ENCODE measurements at places on chromosomes 3 and 15.

DNA sequence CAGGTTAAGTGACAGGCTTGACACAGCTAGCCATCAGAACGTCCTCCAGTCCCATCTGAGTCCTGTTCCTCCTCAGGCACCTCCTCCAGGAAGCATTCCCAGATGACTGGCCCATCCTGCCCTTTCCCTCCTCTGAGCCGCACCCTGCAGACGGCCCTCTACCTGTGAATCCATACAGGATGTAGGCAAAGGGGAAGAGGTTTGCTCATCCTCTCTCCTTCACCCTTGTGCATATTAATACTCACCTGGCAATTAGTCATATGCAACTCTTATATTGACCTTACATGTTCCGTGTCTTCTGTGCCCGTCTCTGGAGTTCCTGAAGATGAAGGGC, 61.9 kb downstream of the SMAD3 start:
- no peak for DNase-seq

DNA sequence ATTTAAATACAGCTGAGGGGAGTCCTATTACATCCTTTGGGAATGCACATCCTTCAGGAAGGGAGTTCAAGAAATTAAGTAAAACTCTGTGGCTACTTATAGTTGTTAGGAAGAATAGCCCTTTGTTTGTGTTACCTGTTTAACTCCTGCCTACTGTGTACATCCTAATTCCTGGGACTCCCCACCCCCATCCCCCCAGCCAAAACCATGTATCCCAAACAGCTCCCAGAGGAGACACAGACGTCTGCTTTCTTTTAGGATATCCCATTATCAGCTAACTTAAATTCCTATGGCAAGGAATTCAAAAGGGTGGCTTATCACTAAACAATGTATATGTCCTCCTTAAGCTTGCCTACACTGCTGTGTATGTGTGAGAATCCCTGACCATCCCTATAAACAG, 581.7 kb downstream of the DIPK2A start:
- DNase-seq, result no peak

GRCh38 chr3:33775363-33775762, 23.1 kb upstream of the PDCD6IP start:
- no peak for DNase-seq

- DNase-seq, result no peak
These were observed 1044.2 kb downstream of the PLOD2 start for GRCh38 chr3:145116769-145117168.

DNA sequence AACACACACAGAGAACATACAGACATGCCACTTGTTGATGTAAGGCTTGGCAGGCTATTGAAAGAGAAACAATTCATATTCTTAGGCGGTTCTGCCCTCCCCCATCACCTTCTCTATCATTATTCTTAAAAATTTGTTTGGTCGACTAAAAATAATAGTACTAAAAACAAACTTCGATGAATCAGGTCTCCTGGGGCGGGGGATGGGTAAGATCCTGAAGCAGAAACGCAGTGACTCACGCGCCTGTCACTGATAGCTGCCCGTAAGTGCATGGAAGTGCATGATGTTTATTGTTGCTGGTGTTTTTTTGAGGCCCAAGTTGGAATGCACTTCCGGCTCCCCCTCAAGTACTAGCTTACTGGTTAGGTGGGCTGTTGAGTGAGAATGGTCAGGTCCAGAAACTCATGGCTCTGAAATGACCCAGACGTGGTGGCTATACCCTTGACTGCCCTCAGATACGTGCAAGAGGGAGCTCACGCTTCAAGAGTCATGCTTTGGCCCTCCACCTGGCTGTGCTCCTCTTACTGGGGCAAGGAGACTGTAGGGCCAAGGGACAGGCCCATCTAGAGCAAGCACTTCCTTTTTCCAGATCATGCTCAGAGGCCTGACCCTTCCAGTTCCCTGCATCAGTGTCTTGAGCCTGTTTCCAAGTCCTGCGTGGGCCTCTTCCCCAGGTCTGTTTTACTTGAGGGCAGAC, 10.9 kb downstream of the SMAD3 start:
- no peak for DNase-seq

DNA sequence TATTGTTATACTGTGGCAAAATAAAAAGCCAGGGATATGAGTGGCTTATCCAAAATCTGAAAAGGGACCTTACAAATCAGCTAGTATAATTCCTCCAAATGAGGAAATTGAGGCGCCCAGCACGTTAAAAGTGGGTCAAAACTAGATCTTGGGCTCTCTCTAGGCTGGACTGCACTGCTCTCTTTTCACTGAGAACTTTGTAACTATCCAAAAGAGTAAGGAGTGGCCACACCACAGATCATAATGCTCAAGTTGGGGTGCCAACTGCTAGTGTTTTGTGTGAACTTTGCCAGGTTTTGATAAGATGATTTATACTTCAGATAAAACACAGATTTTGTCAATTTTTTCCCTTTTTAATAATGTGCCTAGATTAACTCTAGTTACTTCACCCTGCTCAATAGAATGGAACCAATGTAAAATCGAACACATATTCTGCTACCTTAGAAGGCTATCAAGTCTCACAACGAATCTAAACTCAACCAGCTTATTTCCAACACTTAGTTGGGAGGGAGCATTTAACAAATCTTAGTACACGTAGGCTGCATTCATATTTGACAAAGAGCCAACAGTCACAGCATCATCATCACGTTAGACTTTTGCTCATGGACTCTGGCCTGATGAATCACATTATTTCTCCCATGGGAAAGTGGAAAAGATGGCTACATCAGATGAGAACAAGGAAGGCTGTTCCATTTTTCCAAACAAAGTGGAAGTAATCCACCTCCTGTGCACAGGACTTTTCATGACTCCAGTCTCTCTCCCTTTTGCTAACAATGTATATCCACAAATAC, 64.4 kb downstream of the ABI3BP start:
- DNase-seq, result no peak

- DNase-seq, result no peak
These were observed 111.5 kb upstream of the ETV5 start for GRCh38 chr3:186220365-186220764.

GRCh38 chr3:116341381-116341780, 103.9 kb downstream of the LSAMP start:
- DNase-seq, result no peak

DNA sequence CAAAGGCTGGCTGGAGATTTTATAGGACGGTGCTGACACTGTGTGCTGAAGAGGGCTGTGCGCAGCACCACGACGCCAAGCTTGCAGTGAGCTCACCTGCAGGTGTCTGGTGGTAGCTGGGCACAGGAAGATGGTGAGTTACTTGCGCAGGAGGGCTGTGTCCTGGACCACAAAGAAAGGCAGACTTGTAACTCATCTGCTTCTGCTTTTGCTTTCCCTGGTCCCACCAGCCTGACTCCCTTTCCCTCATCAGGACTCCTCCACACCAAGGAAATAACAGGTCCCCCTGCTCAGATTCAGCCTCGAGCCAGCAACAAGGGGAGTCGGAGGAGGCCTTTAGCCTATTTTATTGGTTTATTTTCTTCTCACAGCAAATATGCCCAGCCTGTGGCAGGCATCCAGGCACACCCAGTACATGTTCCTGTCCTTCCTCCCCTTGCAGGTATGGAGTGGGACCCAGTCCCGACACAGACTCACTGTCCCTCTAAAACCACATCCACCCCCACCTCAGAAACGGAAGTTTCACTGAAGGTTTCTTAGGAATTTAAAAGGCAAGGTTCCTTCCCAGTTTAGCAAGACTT, 35.6 kb upstream of the FLNB start:
- DNase-seq, result no peak

DNA sequence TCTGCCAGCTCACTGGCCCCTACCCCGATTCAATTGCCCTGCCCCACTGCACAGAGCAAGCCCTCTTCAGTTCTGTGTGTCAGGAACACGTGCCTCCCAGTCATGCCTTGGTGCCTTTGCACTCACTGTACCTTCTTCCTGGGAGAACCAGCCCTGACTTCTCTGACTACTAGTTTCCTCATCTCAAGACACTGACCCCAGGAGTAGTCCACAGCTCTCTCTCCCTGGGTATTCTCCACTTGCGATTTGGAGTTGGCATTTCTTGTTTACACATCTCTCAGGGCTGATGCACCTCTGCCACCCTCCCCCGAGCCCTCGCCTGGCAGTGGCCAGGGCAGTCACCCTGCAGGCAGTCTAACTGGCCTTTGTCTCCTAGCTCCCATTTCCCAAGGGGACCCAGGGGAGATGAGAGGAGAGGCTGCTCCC, 5.7 kb downstream of the CISH start:
- DNase-seq, result no peak

- no peak for DNase-seq
These were observed 21.7 kb downstream of the NMNAT3 start for GRCh38 chr3:139655909-139656595.

GRCh38 chr3:141875893-141876380, 506 bp upstream of the ATP1B3 start:
- no peak for DNase-seq

Measured in GM12864 (cell line).